ENCODE measurements at places on chromosomes 7 and 10. TPM values are rescaled to one million over a fixed set of nuclear protein-coding genes. Genes with fewer than 3 reads are reported as not detected.

DNA sequence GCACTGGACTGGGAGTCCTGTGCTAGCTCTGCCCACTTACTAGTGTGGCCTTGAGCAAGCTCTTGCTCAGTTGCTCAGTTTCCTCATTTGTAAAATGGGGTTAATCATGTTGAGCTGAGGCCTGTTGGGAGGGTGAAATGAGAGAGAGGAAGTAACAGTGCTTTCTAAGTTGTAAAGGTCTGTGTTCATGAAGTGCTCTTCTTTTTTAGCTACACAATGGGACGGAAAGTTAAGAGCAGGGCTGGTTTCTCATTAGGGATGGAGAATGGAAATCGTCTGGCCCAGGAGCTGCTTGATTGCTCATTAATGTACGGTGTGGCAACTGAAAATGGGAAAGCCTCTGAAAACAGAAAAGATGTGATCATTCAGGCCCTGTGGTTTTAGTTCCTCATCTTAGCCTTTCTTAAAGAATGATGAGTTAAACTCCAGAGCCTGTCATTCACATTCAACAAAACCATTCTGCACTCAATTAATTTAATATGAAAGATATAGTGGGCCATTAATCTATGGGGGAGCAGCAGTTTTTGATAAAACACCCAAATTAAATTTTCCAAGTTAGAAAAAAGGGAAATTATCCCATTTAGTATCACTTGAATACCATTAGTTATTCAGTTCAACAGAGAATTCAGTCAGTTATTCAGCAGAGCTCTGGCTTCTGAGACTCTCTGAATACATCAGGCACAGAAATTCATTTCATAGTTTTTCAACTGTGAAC, 60.5 kb downstream of the SH2D4B start:
- DNase-seq = no peak

Gene MALSU1
- 48.6 TPM for polyA plus RNA-seq

DNA sequence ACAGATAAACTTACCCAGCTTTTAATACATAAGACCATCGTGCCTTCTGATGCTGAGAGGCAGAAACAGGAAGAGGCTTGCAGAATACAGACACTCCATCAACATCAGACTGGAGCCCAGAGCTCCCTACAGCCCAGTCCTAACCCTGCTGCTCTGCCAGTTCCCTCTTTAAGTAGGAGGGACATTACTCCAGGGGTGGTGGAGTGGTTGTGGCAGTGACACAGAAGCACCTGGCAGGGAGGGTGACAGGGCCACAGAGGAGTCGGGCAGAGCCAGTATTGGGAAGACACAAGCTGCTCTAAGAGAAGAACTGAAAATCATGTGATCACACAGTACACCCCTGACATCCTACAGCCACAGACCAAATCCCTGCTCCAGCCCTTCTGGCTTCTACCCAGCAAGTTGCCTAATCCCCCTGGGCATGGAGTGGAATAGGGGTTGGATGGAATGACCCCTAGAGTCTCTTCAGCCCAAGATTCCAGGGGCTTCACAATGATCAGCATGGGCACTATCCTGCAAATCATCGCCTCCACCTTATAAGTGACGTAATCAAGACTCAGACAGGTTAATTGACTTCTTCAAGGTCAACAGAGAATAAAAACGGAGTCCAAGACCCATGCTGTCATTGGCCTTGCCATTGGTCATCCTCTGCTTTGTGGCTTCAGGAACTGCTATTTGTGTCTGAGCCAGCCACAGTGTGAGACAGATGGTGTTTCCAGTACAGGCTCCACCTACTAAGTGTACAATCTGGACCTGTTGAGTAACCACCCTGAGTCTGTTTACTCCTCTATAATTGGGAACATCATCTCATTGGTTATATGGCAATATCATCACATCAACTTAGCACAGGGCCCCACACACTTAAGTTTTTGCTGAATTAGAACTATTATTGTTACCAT, 61.1 kb upstream of the ZMIZ1 start:
- DNase-seq = no peak

Gene HSPA12A
- polyA plus RNA-seq = 10.4 TPM

GRCh38 chr10:34081347-34081743, 733.8 kb downstream of the PARD3 start:
- DNase-seq = no peak

- no peak for DNase-seq
Measured at GRCh38 chr10:96473866-96474265, 39.9 kb downstream of the TLL2 start.

DNA sequence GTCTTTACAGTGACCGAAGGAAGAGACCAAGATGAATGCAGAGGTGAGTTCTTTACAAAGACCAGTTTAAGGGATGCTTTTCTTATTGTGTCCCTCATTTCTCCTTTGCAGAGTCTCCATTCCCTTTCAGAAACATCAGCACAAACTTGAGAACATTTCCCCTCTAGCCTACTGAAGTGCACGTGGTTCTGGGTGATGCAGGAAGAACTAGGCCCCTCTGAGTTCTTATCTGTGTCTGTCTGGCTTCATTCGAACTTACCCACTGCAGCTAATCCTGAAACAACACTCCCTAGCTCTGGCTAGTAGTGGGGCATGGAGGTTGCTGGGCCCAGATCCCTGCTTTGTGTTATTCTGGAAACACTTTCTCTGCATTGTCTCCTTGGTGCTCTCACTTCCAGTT, 12.6 kb downstream of the BLVRA start:
- DNase-seq = no peak

Gene CALN1
- polyA plus RNA-seq = 0.13 TPM

Gene SFTPA2
- 7.2 TPM for polyA plus RNA-seq

GRCh38 chr10:14665304-14665703, 109.4 kb downstream of the FAM107B start:
- no peak for DNase-seq

DNA sequence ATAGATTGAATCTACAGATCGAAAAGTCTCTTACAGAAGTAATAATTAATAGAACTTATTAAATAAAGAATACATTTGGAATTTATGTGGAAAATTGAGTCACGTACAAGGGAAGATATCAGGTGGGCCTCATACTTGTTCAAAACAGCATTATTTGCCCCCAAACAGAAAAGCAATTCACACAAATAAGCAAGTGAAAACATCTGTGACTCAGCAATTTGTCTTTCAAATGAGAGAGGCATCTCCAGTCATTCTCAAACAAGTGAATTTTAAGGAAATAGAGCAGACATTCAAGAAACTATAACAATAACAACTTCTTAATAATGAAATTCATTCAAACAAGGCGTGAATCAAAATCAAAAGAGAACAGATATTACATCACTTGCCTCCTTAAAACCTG, 50.1 kb downstream of the SEMA3A start:
- DNase-seq = no peak

DNA sequence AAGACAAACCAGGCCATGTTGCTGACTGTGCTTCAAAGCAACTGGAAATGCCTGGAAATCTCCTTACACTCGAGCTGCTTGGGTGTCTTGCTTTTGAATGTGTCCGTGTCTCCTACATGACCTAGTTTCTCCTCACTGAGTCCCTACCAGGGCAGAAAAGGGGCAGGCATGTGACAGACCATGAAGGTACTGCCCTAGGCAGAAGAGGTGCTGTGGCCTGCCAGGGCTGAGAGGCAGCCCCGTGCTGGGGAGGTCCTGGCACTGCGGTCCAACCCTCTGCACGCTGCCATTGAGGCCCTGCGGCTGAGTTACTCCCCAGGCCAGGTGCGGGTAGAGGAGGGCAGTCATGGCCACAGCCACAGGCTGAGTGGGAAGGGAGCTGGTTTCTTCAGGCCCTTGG, 159.3 kb downstream of the LYZL1 start:
- no peak for DNase-seq

- DNase-seq = no peak
Measured at GRCh38 chr10:4696186-4696585, 129.8 kb upstream of the AKR1E2 start.

DNA sequence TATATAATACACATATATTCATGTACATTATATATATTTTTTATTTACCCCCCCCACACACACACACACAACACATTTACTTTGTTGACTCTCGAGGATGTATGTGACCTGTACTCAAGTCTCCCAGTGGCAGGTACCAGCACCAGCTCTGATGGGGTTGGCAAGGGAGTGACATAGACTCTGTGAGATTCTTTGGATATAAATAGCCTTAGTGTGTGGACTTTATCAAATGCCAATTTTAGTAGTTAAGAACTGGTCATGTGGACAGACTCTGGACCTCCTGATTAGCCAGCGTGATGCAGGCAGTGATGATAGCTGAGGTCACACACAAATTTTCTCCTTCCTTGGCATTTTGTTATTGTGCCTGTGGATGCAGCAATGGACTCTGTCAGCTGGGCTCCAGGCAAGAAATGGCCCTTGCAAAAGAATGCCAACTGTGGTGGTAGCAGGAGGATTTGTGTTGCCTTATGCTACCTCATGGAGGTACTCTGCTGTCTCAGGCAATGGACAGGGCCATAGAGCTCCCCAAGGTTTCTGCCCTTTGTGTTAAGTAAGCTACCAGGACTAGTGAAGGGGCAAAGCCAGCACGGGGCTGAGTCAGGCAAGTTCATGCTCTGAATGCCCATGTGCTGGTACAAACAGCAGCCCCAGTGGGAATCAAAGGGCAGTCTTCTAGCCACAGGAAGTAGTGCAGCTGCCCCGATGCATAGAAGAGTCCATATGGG, 224.6 kb upstream of the ZWINT start:
- no peak for DNase-seq

DNA sequence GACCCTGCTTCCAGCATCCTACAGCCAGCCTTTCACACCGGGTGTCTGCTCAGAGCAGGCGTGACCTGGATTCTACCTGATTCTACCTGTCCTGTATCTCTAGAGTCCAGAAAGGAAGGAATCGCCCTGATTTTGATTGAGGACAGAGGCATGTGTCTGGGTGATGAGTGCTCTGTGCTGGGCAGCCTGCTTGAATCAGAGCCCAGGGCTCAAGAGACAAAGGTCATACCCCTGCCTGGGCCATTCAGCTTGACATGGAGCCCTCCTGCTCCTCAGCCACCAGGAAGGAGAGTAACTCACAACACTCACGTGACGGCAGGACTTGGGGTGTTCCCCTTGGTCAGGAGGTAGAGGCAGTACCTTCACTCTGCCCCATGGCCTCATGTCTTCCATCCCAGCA, 11.2 kb downstream of the GAD2 start:
- no peak for DNase-seq

Gene MMP21
- 0.97 TPM for polyA plus RNA-seq

DNA sequence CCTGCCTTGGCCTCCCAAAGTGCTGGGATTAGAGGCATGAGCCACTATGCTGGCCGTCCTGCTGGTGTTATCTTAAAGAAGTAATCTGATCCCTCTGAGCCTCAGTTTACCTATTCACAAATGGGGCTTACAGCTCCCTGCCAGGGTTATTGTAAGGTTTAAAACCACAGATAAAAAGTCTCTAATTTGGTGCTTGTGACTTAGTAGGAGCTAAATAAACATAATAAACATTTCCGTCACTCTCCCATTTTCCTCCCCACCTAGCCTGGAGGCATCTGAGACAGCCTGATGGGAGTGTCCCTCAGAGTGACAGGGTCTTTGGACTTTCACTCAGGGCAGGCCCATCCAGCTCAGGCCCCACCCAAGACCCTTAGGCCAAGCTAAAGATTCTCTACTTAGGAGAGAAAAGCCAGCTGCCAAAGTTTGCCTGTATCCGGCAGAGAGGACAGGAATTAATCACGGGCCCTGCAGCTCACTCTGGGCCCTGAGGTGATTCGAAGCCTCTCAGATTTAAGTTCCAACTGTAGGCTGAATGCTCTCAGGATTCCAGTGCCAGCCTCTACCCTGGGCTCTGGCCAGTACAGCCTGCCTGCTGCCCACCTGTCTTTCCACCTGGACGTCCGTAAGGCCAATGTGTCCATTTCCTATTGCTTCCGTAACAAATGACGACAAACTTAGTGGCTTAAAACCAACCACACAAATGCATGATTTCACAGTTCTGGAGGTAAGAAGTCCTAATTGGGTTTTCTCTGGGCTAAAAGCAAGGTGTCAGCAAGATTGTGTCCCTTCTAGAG, 21.8 kb upstream of the DUSP5 start:
- DNase-seq = no peak

- no peak for DNase-seq
Measured at GRCh38 chr7:139991269-139991666, 71.5 kb downstream of the PARP12 start.

Gene NRG3
- polyA plus RNA-seq = 1.2 TPM

DNA sequence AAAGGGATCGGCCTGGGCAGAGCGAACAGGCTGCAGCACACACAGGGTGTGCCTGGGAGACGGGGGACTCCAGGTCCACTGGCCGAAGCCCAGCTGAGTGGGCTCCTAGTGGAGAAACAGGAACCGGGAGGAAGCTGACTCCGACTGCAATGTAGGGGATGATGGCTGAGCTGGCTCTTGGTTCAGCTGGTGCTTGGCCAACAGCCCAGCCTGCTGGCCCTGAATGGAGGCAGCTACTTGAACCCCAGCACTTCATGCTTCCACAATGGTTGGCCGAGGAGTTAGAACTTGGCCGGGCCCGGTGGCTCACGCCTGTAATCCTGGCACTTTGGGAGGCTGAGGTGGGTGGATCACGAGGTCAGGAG, 27.0 kb upstream of the FRAT2 start:
- DNase-seq = peak; percentile 65

DNA sequence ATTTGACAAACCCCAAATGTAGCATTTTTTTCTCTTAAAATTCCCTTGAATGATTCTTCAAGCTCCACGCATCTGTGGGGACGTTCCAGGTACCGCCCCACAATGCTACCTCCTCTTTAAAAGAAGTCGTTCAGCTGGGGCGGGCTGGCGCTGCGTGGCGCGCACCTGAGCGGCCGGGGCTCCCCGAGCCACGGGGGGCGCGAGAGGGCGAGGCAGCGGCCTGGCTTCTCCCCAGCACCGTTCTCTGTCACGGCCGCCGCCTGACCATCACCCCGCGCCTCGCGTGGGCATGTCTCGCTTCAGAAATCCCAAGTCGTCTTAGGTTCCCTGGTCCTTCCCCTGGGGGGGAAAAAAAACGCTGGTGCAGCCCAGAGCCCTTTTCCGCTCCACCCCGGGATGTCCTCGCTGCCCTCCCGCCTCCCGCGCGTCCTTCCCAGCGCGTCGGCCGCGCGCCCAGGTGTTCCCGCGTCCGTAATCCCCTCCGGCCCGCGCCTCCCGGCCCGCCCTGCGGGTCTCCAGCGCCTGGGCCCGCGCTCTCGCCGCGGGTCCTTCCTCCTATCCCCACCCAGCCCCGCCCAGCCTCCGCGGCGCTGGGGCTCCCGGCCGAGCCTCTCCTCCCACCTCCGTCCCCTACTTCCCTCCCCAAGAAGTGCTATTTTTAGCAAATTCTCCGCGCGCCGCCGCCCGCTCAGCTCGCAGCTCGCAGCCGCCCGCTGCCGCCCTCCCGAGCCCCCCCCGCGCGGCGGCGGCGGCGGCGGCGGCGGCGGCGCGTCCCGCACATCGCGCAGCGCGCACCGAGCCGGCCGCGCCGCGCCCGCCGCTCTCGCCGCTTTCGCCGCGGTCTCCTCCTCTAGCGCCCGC, 58.7 kb upstream of the PRPS1L1 start:
- peak; percentile 80 for DNase-seq

GRCh38 chr7:111708072-111708471, 145.8 kb upstream of the IMMP2L start:
- DNase-seq = no peak

Gene DPYSL4
- 9.5 TPM for polyA plus RNA-seq
